ENCODE measurements at places on chromosomes 7 and 10.

GRCh38 chr10:128883231-128884032, 583.6 kb upstream of the MGMT start:
- DNase-seq: no peak

- DNase-seq: no peak
These were observed 39.9 kb downstream of the TLL2 start for GRCh38 chr10:96473866-96474265.

- no peak for DNase-seq
These were observed 704.7 kb upstream of the C7orf33 start for GRCh38 chr7:147885869-147886268.

- DNase-seq: no peak
These were observed 51.7 kb upstream of the SORCS3 start for GRCh38 chr10:104589431-104589830.

DNA sequence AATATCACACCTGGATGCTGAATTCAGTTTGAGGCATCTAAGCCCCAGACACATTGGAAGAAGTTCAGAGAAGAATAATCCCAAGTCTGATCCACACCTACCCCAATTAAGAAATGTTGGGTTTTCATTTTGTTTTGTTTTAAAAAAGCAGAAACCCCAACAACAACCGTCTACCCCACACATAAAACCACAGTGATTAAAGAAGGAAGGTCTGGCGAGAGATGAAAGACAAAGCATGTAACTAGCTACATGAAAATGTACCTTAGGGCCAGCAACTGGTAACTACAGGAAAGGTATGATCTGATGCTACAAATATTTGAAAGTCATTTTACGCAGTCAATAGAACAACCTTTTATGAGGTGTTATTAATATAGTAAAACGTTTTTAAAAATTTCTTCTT, 1112.3 kb downstream of the GATA3 start:
- no peak for DNase-seq

GRCh38 chr10:48502791-48503190, 102.1 kb downstream of the ARHGAP22 start:
- no peak for DNase-seq

GRCh38 chr7:29090836-29091601, 55.3 kb downstream of the CPVL start:
- DNase-seq: no peak

GRCh38 chr7:76371396-76371795, 12.6 kb upstream of the YWHAG start:
- DNase-seq: no peak

GRCh38 chr10:84329196-84329611, 815 bp downstream of the CCSER2 start:
- DNase-seq: no peak

DNA sequence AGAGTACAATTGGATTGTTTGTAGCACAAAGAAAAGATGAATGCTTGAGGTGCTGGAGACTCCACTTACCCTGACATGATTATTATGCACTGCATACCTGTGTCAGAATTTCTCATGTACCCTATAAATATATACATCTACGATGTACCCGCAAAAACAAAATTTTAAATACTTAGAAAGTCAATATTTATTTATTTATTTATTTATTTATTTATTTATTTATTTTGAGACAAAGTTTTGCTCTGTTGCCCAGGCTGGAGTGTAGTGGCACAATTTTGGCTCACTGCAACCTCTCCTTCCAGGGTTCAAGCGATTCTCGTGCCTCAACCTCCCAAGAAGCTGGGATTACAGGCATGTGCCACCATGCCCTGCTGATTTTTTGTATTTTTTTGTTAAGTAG, 35.1 kb upstream of the EBF3 start:
- DNase-seq: no peak

DNA sequence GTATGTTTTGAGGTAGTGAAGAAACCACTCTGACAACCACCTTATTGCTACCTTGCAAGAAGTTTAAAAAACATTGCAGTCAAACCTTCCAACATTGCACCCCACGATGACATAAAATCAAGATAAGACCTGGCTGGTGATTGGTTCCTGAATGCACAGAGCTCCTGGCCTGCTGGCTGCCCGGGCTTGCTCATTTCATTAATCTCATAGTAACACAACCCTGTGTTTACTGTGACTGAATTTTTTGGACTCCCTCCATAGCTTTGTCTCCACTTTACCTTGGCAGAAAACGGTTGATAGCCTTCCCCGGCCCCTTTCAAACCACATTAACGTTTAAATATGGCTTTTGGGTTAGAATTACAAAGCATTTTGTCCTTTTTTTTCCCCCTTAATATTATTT, 27.5 kb downstream of the VWA2 start:
- DNase-seq: no peak

- peak; percentile 7 for DNase-seq
These were observed 52.6 kb downstream of the FGFBP3 start for GRCh38 chr10:91856637-91857036.

- no peak for DNase-seq
These were observed 18.5 kb downstream of the SLC13A4 start for GRCh38 chr7:135709508-135709907.

Data from CD4-positive, alpha-beta T cell treated with Interleukin-10 for 1 hour (primary cell).